ENCODE measurements at places on chromosomes 11 and 22. TPM values are rescaled to one million over a fixed set of nuclear protein-coding genes. Genes with fewer than 3 reads are reported as not detected.

- no peak for DNase-seq
Measured at GRCh38 chr22:17746916-17747315, 27.4 kb downstream of the BID start.

GRCh38 chr11:88231894-88232482 lies 56.7 kb upstream of the RAB38 start:
- DNase-seq = peak; percentile 12

DNA sequence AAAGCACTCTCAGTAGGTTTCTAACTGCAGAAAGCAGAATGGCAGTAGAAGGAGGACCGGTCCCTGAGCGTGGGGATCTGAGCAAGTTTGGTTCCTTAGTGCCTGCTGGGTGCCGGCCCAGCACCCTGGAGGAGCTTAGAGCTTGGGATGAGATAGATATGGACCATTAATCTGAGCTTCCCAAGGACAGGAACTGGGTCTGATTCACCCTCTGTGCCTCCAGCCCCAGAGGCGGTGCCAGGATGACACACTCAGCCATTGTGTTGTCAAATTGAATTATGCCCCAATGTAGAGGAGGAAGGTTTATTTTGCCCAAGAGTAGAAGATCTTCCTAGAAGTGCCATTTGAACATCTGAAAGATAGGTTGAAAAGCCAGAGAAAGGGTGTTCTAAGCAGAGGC lies 4.3 kb downstream of the ZC3H7B start:
- no peak for DNase-seq

Gene CHST1
- 7.2 TPM for polyA plus RNA-seq

GRCh38 chr11:74010306-74011300 lies 1.7 kb upstream of the UCP3 start:
- no peak for DNase-seq

GRCh38 chr11:129639300-129639699 lies 176.3 kb upstream of the TMEM45B start:
- DNase-seq = no peak
